ENCODE measurements at places on chromosomes 11 and 22.

GRCh38 chr11:58830673-58831301 lies 13.7 kb downstream of the GLYATL2 start:
- no peak for DNase-seq

GRCh38 chr11:128666397-128666796 lies 27.5 kb upstream of the FLI1 start:
- no peak for DNase-seq

GRCh38 chr11:37124384-37124783 lies 526.3 kb upstream of the RAG2 start:
- DNase-seq = no peak

DNA sequence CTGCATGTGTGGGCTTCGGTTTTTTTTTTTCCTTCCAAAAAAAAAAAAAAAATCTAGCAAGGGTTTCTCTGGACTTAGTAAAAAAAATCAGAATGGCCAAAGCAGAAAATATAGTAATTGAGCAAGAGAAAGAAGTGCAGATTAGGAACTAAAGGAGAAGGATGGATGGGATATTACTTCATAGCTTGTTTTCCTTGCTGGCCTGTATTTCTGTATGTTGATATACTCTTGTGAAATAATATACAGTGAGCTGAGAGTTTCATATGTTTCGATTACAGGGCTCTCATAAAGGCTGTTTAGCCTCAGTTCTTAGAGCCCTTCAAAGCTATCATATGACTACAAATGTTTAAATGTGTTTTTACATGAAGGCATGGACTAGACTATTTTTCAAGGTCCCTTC lies 34.3 kb upstream of the NFRKB start:
- no peak for DNase-seq

DNA sequence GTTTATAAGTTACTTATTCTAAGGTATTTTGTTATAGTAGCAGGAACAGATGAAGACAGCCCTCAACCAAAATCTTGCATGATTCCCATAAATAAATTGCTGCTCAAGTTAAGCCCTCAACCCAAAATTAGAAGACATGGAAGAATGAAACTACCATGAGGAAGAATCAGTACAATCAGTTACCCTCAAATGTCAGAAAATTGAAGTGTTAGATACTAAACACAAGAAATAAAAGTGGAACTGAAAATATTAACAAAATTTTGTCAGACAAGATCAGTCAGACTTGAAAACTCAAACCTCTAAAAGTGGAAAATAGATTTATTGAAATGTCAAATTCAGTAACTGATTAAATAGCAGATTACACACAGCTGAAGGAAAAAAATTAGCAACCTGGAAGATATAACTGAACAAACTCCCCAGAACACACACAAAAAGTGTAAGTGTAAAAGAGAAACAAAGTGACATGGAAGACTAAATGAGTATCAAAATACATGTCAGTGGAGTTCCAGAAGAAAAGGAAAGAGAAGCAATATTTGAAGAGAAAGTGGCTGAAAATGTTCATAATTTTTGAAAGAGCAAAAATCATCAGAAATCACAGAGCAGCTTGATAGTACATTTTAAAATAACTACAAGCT lies 49.5 kb upstream of the GNAZ start:
- DNase-seq = no peak

DNA sequence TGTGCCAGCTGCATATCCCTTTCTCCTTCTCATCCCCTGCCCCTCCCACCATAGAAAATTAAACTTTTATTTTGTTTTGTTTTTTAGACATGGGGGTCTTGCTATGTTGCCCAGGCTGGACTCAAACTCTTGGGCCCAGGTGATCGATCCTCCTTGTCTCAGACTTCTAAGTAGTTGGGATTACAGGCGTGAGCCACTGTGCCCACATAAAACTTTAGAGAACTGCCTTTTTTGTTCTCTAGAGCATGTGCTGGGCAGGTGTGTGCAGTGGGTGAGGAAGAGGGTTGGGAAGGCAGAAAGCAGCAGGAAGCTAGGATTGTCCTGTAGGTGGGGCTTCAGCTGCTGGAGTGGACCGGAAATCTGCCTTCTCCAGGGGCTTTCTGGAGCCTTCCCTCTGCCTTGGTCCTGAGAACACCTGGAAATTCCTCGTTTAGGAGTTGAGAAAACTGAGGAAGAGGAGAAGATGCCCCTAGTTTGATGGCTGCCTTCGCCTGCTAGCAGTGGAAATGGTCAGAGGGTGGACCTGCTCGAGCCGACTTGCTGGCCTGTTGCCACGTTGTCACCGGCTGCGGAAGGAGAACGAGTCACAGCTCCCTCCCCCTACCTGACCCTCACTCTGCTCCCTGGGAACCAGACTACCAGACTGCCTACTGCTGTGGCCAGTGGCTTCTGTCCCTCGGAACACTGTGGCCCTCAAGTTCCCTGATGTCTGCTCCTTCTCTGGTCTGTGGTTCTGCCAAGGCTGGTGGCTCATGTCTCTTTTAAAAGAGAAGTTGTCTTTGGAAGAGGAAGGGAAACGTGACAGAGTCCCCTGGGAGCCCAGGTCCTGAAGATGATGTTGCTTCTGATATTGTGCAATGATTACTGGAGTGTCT lies 4.0 kb downstream of the ST14 start:
- DNase-seq = no peak

DNA sequence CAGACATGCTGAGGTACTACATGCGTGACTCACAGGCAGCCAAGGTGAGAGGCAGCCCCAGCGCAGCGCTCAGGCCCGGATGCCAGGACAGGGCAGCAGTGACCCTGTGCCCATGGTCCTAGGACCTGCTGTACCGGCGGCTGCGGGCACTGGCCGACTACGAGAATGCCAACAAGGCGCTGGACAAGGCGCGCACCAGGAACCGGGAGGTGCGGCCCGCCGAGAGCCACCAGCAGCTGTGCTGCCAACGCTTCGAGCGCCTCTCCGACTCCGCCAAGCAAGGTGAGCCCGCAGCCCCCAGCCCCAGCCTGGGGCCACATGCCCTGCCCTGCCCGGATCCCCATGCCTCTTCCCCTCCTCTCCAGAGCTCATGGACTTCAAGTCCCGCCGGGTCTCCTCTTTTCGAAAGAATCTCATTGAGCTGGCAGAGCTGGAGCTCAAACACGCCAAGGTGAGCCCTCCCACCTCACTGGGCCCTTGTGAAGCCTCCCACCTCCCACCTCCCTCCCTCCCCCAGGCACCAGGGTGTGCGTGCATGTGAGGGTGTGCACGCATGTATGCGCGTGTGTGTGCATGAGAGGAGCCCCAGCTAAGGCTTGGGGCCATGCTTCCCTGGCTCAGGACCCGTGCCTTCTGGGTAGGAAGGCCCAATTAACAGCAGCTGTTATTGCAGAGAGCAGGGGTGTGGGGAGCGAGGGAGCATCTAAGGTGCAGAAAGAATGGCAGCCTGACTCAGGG lies 5.3 kb downstream of the CFL1 start:
- no peak for DNase-seq

- DNase-seq = no peak
These were observed 33.4 kb upstream of the AMOTL1 start for GRCh38 chr11:94734563-94735275.

GRCh38 chr22:46813816-46814597 lies 51.6 kb downstream of the TBC1D22A start:
- peak; percentile 77 for DNase-seq

- DNase-seq = no peak
These were observed 89.1 kb upstream of the TRIM48 start for GRCh38 chr11:55172734-55173415.

- DNase-seq = no peak
These were observed 26.0 kb downstream of the DUSP8 start for GRCh38 chr11:1546077-1546535.

DNA sequence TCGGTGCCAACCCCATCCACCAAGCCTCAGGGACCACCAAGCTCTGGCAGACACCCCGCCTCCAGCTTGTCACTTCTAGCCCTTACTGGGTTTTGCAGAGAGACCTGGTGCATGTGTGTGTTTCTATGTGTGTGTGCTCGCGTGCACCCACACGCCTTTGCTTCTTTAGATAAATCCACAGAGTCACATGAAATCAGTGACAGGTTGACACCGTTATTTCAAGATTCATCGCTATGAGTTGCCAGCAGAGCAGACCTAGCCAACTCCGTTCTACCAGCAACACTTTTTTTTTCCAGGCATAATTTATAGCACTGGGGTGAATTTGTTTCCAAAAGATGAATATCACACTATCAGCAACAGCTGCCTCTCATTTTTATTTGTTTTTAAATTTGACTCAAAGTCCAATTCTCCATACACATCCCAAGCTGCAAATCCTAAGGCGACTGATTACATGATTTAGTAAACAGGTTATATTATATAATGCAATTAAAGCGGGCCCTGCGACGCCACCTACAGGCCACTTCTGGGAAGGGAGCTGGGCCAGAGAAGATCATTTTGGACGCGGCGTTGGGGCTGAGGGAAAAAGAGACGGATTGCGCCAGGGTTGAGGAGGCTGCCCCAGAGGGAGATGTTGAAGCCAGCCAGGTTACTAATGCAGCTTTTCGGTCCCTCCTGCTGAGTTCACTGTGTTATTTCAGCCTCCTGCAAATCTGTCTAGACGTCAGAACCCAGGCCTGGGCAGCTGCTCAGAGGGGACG lies 150.5 kb downstream of the FEZ1 start:
- DNase-seq = peak; percentile 64

GRCh38 chr22:29380032-29380781 lies 8.2 kb downstream of the AP1B1 start:
- peak; percentile 31 for DNase-seq

DNA sequence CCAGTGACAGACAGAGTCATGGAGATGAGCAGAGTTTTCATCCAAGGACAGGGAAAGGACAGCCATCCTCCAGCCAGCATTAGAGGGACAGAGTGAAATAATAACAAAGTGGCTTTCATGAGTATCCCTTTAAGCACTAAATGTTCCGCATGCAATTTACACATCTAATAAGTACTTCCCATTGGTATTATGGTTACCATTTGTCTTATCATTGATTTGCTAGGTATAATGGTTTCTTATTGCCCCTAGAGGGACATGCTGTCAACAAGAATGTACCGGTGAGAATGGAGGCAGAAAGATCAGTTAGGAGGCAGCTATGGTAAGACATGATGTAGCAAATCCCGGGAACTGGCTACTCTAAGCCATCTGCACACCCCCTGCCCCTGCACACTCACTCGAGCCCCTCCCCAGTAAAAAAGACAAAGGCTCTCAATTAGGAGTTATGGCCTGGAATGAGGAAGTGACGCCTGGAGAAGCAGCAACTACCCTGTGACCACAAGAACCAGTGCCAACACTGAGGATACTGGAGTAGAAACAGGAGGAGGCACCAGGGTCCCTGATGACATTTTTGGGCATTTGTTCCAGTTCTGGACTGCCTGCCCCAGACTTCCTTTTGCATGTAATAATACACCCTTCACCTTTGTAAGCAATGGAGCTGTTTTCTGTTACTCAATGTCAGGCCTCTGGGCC lies 30.2 kb upstream of the HMGXB4 start:
- no peak for DNase-seq

- no peak for DNase-seq
These were observed 859 bp upstream of the ACCS start for GRCh38 chr11:44065161-44065661.

- peak; percentile 83 for DNase-seq
These were observed 41.9 kb downstream of the LRP5 start for GRCh38 chr11:68354148-68354872.

DNA sequence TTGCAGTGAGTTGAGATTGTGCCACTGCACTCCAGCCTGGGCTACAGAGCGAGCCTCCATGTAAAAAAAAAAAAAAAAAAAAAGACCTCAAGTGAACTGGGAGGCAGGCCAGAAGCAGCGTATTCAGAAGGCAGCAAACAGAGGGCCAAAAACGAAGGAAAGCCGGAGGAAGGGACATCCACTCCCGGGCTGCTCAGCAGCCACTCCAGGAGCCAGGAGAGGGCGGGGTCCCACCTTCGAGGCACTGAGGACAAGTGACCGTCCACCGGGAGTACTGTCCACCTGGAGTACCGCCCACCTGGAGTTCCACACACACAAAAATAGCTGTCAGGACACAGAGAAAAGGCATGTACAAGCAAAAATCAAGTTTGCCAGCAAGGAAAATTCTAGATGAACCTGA lies 5.5 kb downstream of the TOLLIP start:
- DNase-seq = no peak

- no peak for DNase-seq
These were observed 64.3 kb upstream of the PITPNB start for GRCh38 chr22:27983361-27983791.

DNA sequence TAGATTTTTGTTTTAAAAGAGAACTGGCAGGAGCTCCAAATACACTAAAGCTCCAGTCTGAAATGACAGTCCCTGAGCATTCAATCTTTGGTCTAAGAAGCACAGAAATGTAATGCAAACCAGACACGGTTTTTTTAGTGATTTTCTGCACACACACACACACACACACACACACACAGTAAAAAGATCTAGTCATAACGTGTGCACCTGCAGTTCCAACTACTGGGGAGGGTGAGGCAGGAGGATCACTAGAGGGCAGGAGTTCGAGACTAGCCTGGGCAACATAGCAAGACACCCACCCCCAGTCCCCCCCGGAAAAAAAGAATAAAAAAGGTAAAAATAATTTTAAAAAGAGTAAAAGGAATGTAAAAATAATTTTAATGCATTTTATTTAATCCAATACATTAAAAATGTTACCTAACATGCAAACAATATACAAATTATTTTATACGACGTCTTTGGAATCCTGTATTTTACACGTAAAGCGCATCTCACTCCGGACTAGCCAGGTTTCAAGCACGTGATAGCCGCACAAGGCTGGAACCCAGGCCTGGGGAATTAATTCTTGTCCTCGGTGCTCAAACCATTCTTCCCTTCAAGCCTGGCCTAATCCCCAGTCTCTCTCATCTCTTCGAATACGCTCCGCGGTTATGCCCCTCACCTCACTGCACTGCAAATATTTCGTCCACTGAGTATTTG lies 762 bp upstream of the TBC1D22A start:
- DNase-seq = no peak

- no peak for DNase-seq
These were observed 1.4 kb upstream of the CCT8L2 start for GRCh38 chr22:16594026-16594425.

GRCh38 chr22:26360169-26360885 lies 68.7 kb upstream of the ASPHD2 start:
- DNase-seq = peak; percentile 62

Data from iris pigment epithelial cell (primary cell).